Activated effector memory CD4-positive, alpha-beta T cell treated with anti-CD3 and anti-CD28 coated beads, Interleukin-2, amount 50 U/mL, for 16 hours (primary cell): ENCODE measurements at places on chromosomes 2 and 18.

- DNase-seq: peak; percentile 48
Measured at GRCh38 chr2:86022661-86023365, 82.9 kb downstream of the POLR1A start.

GRCh38 chr2:158045362-158045761 lies 56.3 kb upstream of the UPP2 start:
- no peak for DNase-seq

DNA sequence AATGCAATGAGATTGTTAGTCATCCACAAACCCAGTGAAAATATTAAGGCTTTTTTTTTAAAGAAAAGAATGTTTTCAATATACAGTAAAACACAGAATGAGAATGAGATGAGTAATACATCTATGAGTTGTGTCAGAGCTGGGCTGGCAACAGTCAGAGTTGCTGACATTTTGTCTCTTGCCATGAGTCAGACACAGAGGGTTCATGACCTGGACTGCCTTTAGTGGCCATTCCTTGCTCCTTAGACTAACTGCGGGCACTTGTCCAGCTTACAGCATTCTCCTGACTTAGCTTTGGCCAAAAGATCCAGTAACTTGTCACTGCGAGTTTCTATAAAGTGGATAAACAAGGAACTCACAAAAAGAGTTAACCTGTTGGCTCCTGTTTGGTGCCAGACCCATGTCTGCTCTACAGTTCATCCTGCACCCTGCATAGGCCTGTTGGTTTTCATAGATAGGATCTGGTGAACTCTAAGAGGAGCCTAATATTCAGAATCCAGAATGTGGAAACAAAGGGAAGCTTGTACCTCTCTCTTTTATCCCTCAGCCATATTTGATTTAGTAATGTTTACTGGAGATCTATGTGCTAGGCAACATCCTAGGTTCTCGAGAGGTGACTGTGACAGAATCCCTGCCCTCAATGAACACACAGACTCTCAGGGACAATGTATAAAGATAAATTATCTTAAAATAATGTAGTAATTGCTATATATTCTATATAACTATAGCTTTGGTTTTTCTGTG lies 391.5 kb upstream of the VWC2L start:
- DNase-seq: no peak

- no peak for DNase-seq
Measured at GRCh38 chr2:8230466-8230865, 451.4 kb upstream of the ID2 start.

- DNase-seq: peak; percentile 47
Measured at GRCh38 chr2:20469595-20469994, 22.7 kb downstream of the RHOB start.

DNA sequence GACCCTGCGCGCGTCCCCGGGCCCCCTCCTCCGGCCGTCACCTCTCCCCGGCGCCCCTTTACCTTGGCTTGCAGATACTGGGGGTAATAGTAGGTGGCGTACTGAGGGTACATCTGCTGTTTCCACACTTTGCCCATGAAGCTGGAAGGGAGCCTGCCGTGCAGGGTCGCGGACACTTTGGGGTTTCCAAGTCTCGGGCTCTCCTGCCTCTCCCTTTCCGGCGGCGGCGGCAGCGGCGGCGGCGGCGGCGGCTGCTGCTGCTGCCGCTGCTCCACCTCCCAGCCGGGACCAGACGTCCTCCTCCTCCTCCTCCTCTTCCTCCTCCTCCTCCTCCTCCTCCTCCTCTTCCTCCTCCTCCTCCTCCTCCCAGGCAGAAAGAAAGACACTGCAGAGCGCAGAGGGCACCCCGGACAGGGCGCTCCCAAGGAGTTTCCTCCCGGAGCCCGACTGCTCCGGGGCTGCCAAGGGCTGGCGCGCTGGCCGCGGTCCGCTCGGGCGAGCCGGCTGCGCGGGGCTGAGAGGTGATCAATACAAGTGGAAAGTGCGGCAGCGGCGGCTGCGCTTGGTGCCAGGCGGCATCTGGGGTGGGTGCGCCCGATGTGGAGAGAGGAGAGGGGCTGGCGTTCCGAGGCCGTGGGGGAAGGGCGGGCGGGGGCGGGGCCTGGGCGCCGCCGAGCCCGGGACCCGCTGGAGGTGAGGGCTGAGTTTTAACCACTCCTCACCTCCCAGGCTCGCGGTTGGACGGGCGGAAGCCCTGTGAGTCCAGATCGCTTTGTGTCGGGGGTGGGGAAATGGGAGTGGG lies at the start of gene RBMS1:
RBMS1 (minus strand) TSS at position 581 of the 802 bp plus-strand sequence; CDS start at position 137, 444 bp downstream.
- peak; percentile 82 for DNase-seq

- peak; percentile 76 for DNase-seq
Measured at GRCh38 chr2:74845217-74845751, 11.4 kb downstream of the HK2 start.

- DNase-seq: no peak
Measured at GRCh38 chr2:135164431-135164830, 112.3 kb downstream of the RAB3GAP1 start.
